ENCODE measurements at places on chromosomes 2 and 18. TPM values are rescaled to one million over a fixed set of nuclear protein-coding genes. Genes with fewer than 3 reads are reported as not detected.

CD207 gene
- total RNA-seq, result not detected

ATP8B1 gene
- total RNA-seq, result 0.05 TPM

HOXD1 gene
- total RNA-seq, result not detected

SERPINB10 gene
- total RNA-seq, result not detected

ANKZF1 gene
- total RNA-seq, result 36.4 TPM

CCDC74B gene
- 13.9 TPM for total RNA-seq

LTBP1 gene
- 30.2 TPM for total RNA-seq

CROCC2 gene
- total RNA-seq, result not detected

TEX44 gene
- not detected for total RNA-seq

REEP1 gene
- 12.3 TPM for total RNA-seq

SLC11A1 gene
- total RNA-seq, result 0.09 TPM

NAT8 gene
- not detected for total RNA-seq

RAMP1 gene
- total RNA-seq, result 0.91 TPM

AKAIN1 gene
- not detected for total RNA-seq

RAX gene
- total RNA-seq, result not detected

TMEM169 gene
- total RNA-seq, result 34.8 TPM

MORN2 gene
- 18.4 TPM for total RNA-seq

AMER3 gene
- total RNA-seq, result 1.4 TPM

REG1A gene
- total RNA-seq, result not detected

RUFY4 gene
- not detected for total RNA-seq

SERPINB12 gene
- not detected for total RNA-seq

TRIM43 gene
- total RNA-seq, result not detected

DARS1 gene
- 73.8 TPM for total RNA-seq

DNAJC5G gene
- total RNA-seq, result not detected

ARHGAP28 gene
- 20.2 TPM for total RNA-seq

ADGRF3 gene
- 0.77 TPM for total RNA-seq

TSGA10 gene
- total RNA-seq, result 7.9 TPM

AFF3 gene
- total RNA-seq, result 20.9 TPM

DLGAP1 gene
- total RNA-seq, result 11.5 TPM

SOS1 gene
- total RNA-seq, result 35.5 TPM

ZNF892 gene
- total RNA-seq, result 20.2 TPM

SULT1C4 gene
- 8.0 TPM for total RNA-seq

DCDC2C gene
- total RNA-seq, result not detected

ZSWIM2 gene
- not detected for total RNA-seq

DYNAP gene
- total RNA-seq, result not detected

CKAP2L gene
- total RNA-seq, result 31.3 TPM

CCDC85A gene
- 0.16 TPM for total RNA-seq

CCDC102B gene
- 6.5 TPM for total RNA-seq

TMEM178A gene
- total RNA-seq, result 12.0 TPM

POMC gene
- total RNA-seq, result 0.54 TPM
